ENCODE measurements at places on chromosomes 3 and 15.
A peak's percentile ranks its signal among the peaks of the same experiment; 100 is the strongest.

- DNase-seq = no peak
Observed at GRCh38 chr3:52025453-52025852, 29.8 kb upstream of the RPL29 start.

DNA sequence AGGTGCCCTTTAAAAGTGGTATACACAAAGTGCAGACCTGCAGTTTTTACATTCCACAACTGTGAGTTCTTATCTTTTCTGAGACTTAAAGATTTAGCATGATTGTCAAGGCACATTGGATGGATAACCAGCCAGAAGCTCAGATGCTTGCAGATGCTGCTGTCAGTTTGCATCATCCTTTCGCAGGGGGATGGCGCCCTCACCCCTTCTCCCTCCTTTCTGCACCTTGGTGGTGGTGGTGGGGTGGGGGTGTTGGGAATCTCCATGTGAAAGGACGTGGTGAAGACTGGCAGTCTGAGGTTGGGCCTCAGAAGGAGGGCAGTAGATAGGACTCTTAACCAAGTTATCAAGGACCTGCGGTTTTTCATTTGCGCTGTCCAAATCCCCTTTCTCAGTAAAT lies 309.6 kb upstream of the SEMA6D start:
- DNase-seq = no peak

DNA sequence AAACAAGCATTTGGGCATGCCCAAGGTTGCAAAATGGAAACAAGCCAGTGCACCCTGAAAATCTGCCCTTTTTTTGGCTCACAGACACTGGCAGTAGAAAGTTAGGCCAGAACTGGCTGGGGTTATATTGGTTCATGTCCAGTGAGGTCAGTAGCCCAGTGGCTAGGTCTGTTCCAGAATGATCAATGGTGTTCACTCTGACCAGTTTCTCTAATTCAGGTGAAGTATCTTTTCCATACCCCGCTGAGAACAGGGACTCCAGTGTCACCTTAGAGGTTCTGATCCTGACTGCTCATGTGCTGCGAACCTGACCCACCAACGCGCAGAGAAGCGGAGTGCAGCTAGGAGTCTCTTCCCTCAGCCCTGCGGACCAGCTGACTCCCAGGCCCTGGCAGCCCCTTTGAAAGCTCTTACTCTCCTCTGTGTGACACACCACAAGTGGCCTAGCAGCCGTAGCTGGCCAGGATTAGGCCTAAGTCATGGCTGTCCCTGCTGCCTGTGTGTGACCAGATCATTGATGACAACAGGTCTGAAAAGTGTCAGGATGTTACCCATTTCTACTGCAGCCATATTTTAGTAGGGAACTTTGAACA lies 123.5 kb downstream of the GHSR start:
- no peak for DNase-seq

- DNase-seq = no peak
Observed at GRCh38 chr3:52020796-52021195, 25.1 kb upstream of the RPL29 start.

DNA sequence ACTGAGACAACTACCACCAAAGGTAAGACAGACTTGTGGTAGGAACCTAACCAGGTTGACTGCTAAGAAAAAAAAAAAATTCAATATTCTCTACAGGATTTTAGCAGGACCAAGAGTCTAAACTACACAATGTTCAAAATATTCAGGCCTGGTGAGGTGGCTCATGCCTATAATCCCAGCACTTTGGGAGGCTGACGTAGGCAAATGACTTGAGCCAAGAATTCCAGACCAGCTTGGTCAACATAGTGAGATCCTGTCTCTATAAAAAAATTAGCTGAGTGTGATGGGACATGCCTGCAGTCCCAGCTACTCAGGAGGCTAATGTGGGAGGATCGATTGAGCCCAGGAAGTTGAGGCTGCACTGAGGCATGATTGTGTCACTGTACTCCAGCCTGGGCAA lies 341.6 kb upstream of the WNT5A start:
- peak; percentile 48 for DNase-seq

DNA sequence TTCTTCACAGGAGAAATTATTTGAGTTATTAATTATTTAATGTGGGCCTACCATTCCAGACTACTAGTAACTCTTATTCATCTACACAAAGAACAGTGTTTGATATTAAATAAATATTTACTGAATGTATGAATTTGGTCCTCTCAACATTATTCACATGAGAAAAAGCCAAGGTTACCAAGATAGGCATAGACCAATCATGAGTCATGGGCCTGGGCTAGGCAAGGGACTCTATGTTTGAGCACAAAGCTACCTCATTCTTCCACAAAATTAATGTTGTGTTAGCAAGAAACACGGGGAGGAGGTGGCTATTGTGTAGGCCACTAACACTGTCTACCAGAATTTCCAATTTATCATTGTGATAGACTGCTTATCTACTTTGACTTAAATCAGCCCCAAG lies 115.7 kb downstream of the SERPINI1 start:
- DNase-seq = no peak

DNA sequence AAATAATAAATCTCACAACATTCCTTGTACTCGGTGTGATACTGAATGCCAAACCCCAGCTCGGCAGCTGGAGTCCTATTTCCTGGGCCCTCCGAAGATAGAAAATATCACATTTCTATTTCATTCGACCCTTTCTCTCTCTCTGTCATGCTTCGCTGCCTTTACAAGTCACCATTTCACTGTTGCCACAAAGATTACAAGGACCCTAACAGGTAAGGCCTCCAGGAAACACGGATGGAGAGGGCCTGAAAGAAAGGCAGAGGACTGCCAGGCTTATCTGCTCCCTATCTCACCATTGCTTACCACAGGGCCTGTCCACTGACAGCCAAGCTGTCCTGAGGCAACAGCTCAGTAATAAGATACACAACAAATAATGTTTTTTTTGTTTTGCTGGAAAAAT lies 376.5 kb downstream of the MECOM start:
- no peak for DNase-seq

- no peak for DNase-seq
Observed at GRCh38 chr3:193388361-193388760, 9.8 kb upstream of the ATP13A5 start.

DNA sequence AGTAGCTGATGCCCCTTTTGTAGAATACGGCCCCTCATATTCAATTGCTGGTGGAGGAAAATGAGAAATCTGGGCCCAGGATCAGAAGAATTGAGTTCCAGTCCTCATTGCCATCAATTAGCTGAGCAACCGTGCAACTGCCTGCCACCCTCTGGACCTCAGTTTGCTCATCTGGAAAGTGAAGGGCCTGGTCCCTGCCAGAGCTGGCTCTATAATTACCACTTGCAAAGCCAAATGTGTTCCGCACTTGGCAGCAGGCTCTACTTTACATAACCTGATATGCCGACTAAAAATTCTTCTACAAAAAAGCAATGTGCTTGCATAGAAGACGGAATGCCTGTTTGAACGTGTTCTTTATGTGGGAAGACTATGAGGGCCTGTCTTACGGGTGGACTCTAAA lies 8.6 kb upstream of the ITGB5 start:
- DNase-seq = no peak

DNA sequence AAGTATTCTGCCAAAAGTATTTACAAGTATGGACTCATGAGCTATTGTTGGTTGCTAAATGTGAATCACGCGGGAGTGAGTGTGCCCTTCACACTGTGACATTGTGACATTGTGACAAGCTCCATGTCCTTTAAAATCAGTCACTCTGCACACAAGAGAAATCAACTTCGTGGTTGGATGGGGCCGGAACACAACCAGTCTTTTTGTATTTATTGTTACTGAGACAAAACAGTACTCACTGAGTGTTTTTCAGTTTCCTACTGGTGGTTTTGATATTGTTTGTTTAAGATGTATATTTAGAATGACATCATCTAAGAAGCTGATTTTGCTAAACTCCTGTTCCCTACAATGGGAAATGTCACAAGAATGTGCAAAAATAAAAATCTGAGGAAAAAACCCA lies 30.3 kb downstream of the SYNM start:
- no peak for DNase-seq

- no peak for DNase-seq
Observed at GRCh38 chr3:147318900-147319299, 87.4 kb downstream of the ZIC4 start.

- DNase-seq = no peak
Observed at GRCh38 chr15:41921639-41922038, 27.8 kb upstream of the SPTBN5 start.

GRCh38 chr3:24042174-24043059 lies 97.3 kb downstream of the NR1D2 start:
- DNase-seq = peak; percentile 48

DNA sequence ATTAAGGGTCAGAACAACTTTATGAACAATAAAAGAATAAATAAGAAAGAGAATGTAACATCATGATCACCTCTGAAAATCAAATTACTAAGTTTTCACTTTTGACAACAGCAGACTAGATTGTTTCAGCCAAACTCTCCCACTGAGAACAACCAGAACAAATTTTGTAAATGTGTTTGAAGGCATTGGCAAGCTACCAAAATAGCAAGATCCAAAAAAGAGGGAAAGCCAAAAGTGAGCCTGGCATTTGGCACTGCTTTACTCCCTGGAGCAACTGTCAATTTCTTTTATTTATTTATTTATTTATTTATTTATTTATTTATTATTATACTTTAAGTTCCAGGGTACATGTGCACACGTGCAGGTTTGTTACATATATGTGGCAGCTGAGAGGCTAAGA lies 67.2 kb downstream of the CFAP44 start:
- DNase-seq = no peak

GRCh38 chr3:151316267-151316991 lies at the start of gene GPR87:
Gene GPR87, minus strand, starts transcription at chr3:151316820. Its CDS starts 16,720 bp downstream, at chr3:151300100.
- DNase-seq = no peak

DNA sequence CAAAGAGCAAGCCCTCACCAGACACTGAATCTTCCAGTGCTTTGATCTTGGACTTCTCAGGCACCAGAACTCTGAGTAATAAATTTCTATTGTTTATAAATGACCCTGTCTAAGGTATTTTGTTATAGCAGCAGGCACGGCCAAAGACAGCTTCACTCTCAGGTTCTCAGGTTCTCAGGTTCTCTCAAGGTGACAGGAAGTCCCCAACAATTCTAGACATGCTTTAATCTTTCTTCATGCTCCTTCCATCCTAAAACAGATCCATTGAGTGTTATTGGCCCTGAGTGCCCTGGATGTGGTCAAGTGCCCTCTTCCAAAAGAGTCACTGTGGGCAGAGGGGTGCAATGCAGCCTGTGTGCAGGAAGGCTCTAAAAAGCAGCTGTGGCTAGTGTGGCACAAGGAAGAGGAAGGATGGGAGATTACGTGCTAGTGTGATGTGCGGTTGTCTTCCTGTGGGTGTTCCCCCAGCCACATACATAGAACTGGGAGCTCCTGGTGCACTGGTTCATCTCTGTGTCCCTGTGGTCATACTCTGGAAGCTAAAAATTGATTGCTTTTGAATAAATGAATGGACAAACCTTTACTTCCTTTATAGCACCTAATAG lies 11.0 kb upstream of the RAB7A start:
- DNase-seq = no peak

- DNase-seq = no peak
Observed at GRCh38 chr3:7546253-7546652, 685.3 kb downstream of the GRM7 start.

DNA sequence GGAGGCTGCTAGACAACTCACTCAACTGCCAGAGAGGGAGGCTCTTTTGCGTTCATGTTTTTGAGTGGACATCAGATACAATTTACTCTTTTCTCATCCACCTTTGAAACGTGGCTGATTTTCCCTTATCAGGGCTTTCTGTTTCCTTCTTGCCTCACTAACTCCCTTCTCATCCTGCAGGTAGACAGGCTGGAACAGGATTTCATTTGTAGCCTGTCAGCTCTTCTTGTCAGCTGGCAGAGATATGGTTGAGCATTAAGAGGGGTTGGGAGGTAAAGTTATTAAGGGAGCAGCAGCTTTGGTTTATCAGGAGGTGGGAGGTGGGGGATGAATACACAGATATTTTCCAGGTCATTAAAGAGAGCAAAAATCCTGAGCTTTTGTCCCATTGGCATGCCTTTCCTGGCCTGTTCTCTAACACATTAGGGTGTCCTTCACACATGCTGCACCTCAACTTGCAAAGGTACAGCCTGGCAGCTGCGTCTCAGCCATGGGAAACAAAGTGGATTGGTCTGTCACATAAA lies 73.5 kb downstream of the PPM1L start:
- no peak for DNase-seq

DNA sequence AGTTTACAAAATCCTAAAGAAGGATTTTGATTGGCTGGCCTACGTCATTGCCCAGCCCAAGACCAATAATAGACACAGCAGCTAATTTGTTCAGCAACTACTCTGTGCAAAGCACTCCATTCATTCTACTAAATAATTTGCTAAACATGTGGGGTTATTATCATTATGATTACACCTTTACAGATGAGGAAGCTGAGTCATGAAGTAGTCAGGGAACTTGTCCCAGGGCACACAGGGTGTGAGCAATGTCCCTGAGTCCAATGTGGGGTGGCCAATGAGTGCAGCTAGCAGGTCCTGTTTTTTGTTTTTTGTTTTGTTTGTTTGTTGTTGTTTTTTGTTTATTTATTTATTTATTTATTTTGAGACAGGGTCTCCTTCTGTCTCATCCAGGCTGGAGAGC lies 183.6 kb downstream of the ABHD5 start:
- DNase-seq = no peak

DNA sequence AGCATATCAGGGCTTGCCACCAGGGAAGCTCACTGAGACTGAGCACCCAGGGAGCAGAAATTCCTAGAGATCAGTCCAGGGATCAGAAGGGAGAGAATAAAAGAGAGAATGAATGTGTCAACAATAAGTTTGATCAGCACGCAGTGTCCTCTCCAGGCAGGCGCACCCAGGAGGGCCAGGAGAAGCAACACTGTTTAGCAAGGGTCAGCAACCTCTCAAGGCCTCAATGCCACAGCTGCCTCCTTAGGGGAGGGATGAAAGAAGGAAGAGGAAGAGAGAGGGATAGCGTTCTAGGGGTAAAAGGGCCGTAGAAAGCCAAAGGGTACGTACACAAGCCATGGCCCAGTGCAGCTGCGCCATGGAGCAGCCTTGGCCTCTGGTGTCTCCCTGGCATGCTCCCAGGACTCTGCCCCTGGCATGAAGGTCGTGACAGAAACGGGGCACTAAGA lies 399.8 kb downstream of the SHQ1 start:
- no peak for DNase-seq

DNA sequence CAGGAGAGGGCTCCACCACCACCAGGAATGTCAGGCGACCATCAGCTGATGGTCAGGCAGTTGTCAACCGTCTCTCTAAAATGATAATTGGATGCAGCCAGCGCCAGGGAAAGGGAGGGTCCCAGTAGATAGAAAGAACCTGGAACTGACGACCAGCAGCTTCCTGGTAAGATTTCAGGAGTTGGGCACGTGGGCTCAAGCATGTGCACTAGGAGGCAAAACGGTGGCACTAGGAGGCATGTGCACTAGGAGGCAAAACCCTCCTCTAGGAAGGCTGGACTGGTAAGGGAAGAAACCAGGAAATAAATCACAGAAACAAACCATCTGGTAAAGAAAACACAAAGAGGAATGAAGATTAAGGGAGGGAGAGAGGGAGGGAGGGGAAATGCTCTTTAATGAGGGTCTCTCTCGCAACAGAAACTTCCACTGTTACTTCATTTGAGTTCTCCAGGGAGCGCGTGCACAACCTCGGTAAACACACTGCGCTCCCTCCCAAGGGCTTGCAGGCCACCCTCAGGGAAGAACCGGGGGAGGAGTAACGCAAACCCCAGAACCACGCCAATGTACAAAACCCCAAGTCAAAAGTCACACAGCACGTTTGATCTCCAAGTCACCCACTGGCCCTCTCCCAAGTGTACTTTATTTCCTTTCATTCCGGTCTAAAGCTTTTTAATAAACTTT lies 116.7 kb downstream of the XXYLT1 start:
- peak; percentile 71 for DNase-seq

GRCh38 chr15:64237677-64238076 lies 74.9 kb upstream of the PPIB start:
- DNase-seq = no peak

- DNase-seq = peak; percentile 69
Observed at GRCh38 chr3:32577581-32578556, 7.2 kb upstream of the DYNC1LI1 start.

GRCh38 chr15:78927077-78927790 lies 17.6 kb downstream of the CTSH start:
- no peak for DNase-seq
